T-cell (primary cell): ENCODE measurements at places on chromosomes 11 and 22.

- DNase-seq: no peak
Measured at GRCh38 chr22:17965538-17966402, 58.6 kb downstream of the MICAL3 start.

- no peak for DNase-seq
Measured at GRCh38 chr22:20637750-20638506, 130.5 kb downstream of the MED15 start.

DNA sequence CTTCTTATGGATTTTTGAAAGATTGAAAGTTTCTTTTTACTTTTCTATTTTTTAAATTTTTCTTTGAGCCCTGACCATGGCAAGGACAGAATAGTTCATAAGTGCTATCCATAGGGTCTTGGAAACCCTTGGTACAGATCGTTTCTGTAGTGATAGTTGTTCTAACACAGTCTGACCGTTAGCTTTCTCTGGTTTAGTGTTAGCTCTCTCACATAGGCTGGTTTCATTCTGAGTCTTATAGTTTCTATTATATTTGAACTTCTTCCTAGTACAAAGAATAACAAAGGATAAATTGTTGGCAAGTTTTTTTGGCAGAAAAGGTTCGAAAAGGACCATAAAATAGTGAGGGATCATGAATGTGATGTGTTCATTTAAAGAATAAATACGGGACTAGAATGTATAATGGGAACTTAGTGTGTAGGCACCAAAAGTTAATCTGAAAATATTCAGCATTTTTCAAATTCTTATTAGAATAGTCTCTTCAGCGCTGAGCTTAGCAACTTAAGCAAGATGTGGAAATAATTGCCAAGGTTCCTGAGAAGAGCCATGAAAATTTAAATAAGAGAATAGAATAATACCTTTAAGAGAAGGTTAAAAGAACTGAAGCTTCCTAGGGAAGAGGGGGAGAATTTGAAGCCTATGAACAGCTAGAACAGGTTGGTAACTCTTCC lies 24.1 kb downstream of the FDX1 start:
- DNase-seq: no peak

DNA sequence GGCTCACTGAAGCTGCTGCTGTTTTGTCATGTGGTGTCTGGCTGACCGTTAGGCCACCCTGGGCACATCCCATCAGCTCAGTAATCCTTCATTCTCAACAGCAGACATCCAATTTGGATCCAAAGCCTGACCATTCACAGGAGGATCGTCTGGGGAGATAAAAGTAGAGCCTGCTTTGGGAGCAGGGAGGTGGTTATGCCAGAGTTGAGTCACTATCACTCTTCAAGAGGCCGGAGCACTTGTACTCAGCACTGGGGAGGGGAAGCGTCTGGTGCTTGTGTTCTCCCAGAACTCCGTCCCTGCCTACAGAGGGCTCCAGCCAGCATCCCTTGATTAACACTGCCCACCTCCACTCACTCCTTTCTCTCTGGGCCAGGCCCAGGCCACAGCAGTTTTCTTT lies 382.6 kb downstream of the OPCML start:
- DNase-seq: no peak

DNA sequence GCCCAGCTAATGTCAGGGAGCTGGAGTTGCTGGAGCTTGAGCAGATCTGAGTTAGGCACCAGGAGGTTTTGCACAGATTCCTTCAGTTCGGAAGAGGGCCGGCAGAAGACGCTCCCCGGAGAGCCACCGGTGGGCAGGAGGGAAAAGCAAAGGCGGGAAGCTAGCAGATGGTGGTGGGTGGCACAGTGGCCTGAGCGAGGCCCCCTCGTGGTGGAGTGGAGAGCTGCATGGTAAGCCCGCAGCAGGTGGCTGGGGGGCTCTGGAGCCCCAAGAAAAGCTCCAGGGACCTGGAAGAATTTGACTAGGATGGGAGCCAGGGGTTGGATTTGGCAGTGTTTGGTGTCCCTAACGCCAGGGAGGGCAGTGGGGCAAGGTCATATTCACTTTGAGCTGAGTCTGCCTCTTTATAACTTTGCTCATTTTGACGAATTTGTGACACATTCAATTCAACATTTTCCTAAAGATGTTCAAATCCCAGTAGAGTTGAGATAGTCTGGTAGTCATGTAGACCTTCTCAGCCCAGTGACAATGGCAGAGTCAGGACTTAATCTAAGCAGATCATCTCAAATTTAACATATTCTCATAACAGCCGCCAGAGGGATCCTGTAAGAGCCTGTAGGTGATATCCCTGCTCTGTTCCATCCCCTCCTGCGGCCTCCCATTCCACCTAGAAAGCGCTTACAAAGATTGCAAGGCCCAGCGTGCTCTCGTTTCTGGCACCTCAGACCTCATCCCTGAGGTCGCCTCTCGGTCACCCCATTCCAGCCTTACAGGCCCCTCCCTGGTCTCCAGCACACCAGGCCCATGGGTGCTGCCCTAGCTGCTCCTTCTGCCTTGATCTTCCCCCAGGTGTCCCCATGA lies 57.9 kb downstream of the TRIM29 start:
- DNase-seq: no peak

DNA sequence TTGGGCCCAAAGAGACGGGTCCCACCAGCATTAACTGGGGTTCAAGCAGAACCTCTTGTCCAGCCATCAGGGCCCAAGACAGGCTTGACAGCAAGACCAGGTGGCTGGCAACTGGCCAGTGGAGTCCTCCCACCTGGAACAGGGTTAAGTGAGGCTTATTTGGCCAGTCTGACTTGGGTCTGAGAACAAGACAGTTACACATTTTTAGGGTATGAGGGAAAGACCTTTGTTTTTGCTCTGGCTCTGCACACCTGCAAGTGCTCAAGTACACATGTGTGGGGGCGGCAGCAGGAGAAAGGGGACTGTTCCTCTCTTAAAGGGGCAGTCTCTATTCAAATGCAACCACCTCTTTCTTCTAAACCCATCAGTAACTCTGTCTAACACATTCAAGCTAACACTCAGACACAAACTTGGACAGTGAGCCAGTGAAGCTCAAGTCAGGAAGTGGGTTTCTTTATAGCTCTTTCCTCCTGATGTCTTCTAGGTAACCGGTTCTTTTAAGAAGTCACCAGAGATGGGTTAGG lies 116.2 kb downstream of the ETS1 start:
- DNase-seq: no peak

DNA sequence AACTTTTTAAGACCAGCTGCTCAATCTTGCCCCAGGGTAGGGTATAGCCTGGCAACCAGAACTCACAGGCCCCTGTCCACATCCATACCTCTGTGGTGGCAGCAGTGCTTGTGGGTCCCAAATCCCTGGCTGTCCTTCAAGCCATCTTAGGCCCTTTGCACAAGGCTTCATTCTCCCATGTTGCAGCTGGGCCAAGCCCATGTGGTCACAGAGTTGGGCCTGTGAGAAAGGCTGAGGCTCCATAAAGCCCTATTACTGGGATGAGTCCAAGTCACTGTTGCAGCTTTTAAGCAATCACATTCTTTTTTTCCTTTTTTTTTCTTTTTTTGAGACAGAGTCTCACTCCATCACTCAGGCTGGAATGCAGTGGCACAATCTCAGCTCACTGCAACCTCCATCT lies 47.9 kb upstream of the SLC25A1 start:
- DNase-seq: no peak

- no peak for DNase-seq
Measured at GRCh38 chr22:41116342-41116741, 23.9 kb downstream of the EP300 start.

DNA sequence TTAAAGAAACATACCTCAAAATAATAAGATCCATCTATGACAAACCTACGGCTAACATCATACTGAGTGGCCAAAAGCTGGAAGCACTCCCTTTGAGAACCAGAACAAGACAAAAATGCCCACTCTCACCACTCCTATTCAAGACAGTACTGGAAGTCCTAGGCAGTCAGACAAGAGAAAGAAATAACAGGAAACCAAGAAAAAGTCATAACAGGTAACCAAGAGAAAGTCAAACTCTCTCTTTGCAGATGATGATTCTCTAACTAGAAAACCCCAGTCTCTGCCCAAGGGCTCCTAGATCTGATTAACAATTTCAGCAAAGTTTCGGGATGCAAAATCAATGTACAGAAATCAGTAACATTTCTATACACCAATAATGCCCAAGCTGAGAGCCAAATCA lies 35.6 kb downstream of the TMEM123 start:
- DNase-seq: no peak

- no peak for DNase-seq
Measured at GRCh38 chr22:33180356-33180755, 122.2 kb upstream of the SYN3 start.

GRCh38 chr11:30879322-30880005 lies 293.3 kb upstream of the MPPED2 start:
- no peak for DNase-seq

- DNase-seq: peak; percentile 46
Measured at GRCh38 chr11:1202776-1203504, 19.9 kb upstream of the MUC5B start.

GRCh38 chr22:43404673-43405385 lies 7.0 kb upstream of the MPPED1 start:
- DNase-seq: no peak

- no peak for DNase-seq
Measured at GRCh38 chr22:36478966-36479365, 2.5 kb downstream of the TXN2 start.
